ENCODE measurements at places on chromosomes 12 and 14.

DNA sequence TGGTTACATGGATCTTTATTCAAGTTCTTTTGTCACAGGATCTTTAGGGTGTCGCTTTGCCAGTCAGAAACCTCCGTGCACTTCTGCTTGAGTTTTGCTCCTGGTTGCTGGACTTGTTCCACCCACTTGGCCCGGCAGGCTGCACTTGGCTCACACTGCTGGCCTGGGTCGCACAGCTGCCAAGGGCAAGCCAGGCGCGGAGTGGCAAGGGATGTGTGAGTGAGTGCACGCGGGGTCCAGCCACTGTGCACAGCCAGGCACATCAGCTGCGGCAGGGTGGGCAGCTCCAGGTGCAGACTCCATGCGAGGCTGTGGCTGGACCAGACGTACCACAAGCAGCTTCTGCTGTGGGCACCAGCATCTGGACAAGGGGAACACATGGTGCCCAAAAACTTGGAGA is 76.6 kb downstream of the DERA start:
- no peak for DNase-seq

DNA sequence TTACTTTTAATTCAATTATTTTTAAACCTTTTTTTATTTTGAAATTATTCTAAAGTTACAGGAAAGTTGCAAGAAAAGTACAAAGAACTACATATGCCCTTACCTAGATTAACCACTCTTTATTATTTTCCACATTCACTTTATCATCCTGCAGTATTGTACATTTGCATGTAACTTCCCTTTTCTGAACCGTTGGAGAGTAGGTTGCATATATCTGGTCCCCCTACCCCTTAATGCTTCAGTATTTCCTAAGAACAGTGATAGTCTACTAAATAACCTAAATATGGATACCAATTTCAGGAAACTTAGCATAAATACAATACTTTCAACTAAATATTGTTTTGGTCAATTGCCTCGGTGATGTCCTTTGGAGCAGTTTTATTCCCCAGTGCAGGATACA is 15.0 kb downstream of the G2E3 start:
- DNase-seq: no peak

- DNase-seq: no peak
Measured at GRCh38 chr14:64654901-64655300, 49.3 kb upstream of the PLEKHG3 start.

DNA sequence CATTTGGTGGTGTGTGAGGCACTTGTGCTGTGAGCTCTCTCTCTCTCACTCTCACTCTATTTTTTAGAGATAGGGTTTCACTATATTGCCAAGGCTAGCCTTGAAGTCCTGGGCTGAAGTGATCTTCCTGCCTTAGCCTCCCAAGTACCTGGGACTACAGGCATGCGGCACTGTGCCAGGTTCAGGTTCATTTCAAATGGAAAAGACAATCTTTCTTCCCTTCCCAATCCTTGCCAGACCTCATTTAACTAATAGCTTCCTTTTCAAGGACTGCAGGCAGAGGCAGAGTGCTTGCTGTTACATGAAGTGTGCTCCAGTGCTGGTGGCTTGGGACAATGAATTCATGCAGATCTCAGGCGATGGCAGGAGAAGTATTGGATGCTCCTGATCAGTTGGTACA is 73.2 kb upstream of the BICD1 start:
- no peak for DNase-seq

DNA sequence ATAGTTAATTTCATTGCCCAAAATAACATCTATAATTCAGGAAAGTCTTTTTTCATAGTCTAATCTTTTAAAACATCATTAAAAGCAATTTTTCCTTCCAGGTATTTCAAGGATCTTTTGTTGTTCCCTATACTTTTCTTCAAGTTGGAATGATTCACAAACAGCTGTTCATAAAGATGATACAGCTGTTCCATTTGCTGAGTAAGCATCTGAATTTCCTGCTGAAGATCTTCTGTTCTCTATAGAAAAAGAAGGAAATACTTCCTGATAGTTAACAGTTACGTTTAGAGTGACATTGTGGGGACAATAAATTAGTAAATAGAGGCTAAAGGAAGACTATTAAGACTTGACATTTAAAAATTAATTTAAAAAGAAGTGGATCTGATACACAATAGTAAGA is 30.3 kb upstream of the ESR2 start:
- no peak for DNase-seq

- DNase-seq: no peak
Measured at GRCh38 chr12:89537389-89537788, 11.5 kb upstream of the POC1B start.

- no peak for DNase-seq
Measured at GRCh38 chr14:100737526-100737925, 10.8 kb downstream of the DLK1 start.

- DNase-seq: no peak
Measured at GRCh38 chr14:67942080-67942710, 122.6 kb downstream of the RAD51B start.

DNA sequence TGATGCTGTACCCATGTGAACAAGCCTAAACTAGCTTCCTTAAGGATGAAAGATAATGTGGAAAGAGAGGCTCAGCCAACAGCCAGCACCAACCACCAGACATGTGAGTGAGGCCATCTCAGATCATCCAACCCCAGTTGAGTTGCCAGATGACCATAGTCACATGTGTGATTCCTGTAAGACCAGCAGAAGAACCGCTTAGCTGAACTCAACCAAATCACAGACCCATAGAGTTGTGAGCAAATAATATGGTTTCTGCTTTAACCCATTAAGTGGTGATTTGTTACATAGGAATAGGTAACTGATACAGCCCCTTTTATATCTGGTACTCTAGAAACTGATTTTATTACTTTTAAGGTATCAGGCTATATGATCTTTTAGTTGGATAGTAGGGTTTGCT is 17.6 kb upstream of the ELK3 start:
- DNase-seq: no peak

DNA sequence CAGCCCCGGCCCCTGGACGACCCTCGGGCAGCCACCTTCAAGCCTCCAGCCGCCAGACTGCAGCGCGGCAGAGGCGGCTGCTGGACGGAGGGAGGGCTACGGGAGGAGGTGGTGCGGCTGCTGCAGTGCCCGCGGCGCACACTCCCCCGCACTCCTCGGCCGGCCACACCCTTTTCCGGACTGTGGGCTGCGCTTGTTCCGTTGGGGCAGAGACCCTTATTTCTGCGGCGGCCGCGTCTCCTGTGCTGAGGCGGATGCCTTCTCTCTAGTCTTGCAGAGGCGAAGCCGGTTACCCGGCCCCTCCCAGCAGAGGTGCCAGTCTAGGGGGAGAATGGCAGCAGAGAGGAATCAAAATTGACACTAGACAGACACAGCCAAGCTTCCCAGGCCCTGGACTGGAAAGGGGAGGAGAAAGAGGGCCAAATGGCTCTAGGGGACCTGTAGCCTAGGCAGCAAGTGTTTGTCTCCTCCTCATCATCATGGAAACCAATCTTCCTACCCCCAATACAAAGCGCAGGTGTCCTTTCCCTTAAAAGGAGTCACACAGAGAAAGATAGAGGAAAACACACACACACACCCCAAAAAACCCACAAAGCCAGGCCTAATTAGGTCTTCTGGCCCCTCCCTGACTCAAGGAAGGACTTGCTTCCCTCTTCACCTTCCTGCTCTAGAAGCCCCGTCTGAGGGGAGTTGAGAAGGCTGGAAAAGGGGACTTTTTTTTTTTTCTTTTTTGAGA is 1.3 kb downstream of the ESYT1 start:
- DNase-seq: no peak

GRCh38 chr12:106297681-106298080 is 4.9 kb upstream of the TCP11L2 start:
- no peak for DNase-seq

DNA sequence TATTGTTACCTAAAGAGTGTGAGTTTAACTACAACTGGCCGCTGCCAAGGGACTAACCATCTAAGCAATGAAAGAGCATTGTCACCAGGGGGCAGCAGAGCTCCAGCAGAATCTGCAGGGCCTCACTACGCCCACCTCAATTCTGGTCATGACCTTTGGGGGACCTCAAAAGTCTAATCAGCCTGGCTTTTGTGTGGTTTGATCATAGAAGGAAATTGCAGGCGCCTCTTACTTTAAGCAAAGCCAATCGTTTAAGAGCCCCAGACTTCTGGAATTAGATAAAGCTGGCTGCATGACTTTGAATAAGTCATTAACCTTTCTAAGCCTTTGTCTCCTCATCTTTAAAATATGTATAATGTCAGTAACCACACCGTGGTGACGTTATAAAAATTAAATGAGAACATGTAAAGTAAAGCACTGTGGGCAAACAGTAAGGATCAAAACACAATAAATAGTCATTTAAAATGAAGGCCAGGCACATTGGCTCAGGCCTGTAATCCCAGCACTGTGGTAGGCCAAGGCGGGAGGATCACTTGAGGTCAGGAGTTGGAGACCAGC is 58.6 kb downstream of the TBX3 start:
- DNase-seq: no peak

- DNase-seq: no peak
Measured at GRCh38 chr14:102796661-102797190, 19.5 kb downstream of the TRAF3 start.

DNA sequence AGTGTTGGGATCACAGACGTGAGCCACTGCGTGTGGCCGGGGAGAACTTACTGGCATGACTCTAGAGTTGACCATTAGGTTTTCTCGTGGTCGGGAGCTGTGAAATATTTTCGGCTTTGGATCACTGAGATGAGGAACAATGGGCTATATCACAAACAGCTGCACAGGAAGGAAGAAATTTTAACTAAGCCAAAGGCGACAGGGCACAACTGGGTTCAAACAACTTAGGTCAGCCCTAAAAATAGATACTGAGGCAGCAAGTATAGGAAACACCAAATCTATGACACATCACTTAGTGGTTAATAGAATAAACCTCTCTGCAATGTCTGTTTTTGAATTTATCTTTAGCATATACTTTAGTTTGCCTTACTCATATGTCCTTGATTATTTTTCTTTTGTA is 162.9 kb downstream of the LRIG3 start:
- DNase-seq: no peak

DNA sequence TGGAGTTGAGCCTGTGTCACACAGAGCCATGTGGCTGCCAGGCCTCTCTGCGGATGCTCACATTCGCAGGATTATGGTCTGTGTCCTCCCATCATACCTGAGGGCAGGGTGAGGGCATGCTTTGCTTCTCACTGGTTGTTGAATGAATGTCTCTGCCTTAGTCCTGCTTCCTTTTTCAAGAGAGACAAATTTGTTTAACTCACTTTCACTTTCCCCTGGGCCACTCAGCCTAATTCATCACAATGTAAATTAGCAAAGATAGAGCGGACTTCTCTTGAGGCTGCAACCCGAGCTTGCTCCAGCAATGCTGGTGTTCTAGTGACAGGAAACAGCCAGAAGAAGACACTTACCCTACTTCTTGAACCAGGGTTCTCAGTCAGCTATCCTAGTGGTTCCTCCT is 35.5 kb upstream of the PAX9 start:
- no peak for DNase-seq

DNA sequence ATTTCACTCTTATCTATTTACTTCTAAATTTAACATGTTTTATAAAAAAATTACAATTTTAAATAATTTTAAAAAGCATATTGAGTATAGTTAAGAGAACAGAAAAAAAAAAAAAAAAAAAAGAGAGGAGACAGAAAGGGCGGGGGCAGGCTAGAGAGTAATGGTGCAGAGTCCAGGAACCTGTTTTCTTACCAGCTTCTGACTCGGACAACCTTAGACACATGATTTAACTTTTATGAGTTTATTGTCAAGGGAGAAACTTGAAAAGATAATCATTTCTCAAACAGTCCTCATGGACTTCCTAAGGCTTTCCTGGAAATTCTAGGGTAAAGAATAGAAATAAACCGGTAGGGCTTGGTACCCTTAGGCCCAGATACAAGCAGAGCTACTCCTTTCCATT is 84.3 kb downstream of the RPS6KA5 start:
- DNase-seq: no peak

- DNase-seq: no peak
Measured at GRCh38 chr12:22164139-22164538, 118.1 kb downstream of the CMAS start.

- DNase-seq: no peak
Measured at GRCh38 chr14:58639842-58640484, 2.2 kb downstream of the DACT1 start.

- no peak for DNase-seq
Measured at GRCh38 chr12:27970401-27971120, 2.0 kb downstream of the PTHLH start.

DNA sequence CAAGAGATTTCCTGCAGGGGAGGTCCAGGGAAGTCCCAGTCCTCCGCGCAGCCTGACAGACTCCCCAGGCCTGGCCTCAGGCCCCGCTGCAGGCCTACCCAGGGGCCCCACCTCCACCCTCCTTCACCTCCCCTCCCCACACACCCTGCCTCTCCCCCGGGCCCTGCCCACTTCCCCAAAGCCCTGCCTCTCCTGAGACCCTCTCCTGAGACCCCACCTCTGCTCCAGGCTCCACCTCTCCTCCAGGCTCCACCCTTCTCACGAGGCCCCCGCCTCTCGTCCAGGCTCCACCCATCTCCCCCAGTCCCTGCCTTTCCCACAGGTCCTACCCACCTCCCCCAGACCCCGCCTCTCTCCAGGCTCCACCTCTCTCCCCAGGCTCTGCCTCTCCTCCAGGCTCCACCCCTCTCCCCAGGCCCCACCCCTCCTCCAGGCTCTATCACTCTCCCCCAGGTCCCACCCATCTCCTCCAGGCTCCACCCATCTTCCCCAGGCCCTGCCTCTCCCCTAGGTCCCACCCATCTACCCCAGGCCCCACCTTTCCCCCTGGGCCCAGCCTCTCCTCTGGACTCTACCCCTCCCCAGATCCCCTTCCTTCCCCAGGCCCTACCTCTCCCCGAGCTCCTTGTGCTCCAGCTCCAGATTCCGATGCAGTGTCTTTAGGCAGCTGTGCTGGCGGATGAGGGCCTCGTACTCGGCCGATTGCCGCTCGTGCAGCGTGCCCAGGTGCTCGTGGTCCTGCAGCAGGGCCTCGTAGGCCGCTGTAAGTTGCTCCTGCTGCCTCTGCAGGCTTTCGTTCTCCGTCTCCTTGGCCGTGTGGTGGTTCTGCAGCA is 58.8 kb upstream of the GPR68 start:
- no peak for DNase-seq

- no peak for DNase-seq
Measured at GRCh38 chr12:89166121-89166520, 186.2 kb downstream of the DUSP6 start.

GRCh38 chr12:68224613-68225285 is 861 bp downstream of the IL26 start:
- DNase-seq: no peak

DNA sequence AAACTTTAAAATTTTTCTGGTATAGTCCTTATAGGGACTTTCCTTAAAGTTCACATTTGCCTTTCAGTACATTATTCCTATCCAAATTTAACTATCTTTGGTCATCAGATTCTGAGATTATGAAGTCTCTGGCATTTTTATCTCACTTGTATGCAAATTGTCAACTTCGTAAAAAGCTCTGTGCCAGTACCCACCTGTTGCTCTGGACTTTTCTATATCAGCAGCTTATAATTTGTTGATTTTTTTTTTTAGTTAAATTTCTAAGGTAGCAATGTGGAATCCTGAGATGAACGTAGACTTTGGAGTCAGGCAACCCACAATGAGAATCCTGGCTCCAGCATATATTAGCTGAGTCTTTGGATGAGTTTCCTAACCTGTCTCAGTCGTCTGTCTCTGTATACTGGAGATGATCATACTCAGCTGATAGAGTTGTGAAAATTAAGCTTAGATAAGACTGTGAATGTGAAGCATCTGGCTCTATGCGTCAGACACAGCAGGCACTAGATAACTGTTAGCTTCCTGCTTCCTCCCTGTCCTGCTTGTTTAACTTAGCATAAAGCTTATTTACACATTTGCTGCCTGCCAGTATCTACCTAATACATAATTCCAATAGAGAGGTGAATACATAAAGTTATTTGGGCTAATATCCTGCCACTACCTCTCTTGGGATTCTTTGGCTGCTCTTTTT is 59.8 kb downstream of the MARK3 start:
- no peak for DNase-seq

- no peak for DNase-seq
Measured at GRCh38 chr14:79376557-79376956, 834.7 kb downstream of the DIO2 start.

Data from vagina (tissue), 2 donors.